ENCODE measurements at places on chromosomes 4 and X.

GRCh38 chrX:111876646-111877045 is 665 bp downstream of the TRPC5OS start:
- DNase-seq: no peak

- no peak for DNase-seq
These were observed 114.1 kb upstream of the NWD2 start for GRCh38 chr4:37130465-37130864.

DNA sequence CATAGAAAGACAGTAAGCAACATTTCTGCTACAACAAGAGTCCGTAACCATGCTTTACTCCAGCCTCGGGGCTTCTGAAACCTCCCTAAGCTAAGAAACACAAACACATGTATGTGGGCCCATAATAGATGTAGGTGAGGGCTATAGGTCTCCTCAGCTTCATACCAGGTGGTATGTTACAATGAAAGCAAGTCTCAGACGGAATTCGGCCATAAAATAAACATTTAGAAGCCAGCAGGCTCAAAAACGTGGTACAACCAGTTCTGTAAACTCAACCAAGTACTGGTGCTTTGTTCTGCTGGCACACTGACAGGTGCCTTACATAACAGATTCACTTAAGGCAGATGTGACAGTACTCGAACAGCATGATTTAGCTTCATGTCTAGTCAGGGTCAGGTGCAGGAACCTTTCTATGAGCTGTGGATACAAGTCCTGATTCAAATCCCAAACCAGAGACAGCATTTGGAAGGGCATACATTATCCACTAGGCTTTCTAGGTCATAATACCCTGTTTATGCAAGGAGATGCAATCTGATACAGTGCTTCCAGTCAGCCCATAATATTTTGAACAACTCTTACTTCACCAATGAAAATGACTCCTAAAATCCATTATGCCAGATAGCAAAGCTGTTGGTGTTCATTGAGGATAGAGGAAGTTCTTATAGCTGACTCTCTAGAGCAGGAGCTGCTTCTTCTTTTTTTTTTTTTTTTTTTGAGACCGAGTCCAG is 113.8 kb upstream of the ENPP6 start:
- no peak for DNase-seq

DNA sequence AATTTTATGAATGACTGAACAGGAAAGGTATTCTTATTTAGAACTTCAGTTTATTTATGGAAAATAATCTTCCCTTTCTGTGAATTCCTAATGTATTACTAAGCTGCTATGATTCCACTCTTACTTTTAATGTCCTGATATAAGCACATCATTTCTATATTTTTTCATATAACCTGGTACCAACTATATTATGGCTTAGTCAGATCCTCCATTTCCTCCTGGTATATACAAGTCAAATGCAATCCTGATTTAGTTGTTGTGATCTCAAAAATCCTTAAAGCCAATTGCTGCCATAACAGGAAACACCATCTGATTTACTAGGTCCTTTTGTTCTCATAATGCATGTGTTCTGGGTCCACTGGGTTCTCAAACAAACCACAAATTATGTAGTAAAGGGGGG is 26.8 kb downstream of the TRMT2B start:
- no peak for DNase-seq

DNA sequence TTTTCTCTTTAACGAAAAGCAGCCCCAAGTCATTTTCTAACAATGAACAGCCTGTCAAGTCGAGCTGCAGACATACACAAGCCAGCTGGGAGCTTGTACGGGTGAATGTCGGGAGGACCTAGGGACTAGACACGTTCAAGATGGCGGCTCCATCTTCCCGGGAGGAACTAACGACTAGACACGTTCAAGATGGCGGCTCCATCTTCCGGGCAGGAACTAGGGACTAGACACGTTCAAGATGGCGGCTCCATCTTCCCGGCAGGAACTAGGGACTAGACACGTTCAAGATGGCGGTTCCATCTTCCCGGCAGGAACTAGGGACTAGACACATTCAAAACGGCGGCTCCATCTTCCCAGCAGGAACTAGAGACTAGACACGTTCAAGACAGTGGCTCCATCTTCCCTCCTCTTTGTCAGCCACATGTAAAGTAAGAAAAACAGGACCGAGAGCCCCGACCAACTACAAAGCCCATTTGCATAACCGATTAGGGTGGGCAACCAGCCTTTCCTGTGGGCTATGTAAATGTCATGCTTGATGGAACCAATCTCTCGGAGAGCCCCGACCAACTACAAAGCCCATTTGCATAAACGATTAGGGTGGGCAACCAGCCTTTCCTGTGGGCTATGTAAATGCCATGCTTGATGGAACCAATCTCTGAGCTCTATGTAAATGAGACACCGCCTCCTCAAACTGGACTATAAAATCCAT is 175.5 kb downstream of the DHRSX start:
- no peak for DNase-seq

- no peak for DNase-seq
These were observed at the start of gene MAGEB6 for GRCh38 chrX:26192204-26192603. Gene MAGEB6 (plus strand): TSS chrX:26192440. CDS start chrX:26193847, 1,407 bp downstream.
